OCI-M1 (cell line): ENCODE measurements at places on chromosomes 2 and 18.

- no peak for DNase-seq
Measured at GRCh38 chr2:8567469-8568260, 114.2 kb upstream of the ID2 start.

- no peak for DNase-seq
Measured at GRCh38 chr18:76005632-76006208, 489.3 kb downstream of the ZNF516 start.

GRCh38 chr18:53148123-53148522 is 808.1 kb downstream of the DCC start:
- DNase-seq, result no peak

- no peak for DNase-seq
Measured at GRCh38 chr2:150627526-150627925, 140.1 kb upstream of the RND3 start.

DNA sequence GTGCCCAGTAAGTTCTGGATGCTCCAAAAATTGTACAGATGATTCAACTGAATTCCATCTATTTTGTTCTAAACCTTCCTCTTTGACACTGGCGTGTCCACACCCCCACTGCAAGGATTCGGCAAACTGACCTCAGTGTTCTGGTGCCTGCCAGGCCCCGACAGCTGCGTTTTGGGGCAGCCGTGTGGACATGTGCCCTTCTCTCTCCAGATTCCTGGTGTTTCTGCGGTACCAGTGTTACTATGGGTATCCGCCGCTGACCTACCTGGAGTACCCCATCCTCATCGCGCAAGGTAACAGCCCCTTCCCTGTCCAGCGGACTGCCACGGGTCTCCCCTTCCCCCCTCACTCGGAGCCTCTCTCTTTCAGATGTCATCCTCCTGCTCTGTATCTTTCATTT is 5.0 kb downstream of the SLC66A3 start:
- DNase-seq, result no peak

GRCh38 chr2:136173126-136173525 is 55.2 kb upstream of the CXCR4 start:
- DNase-seq, result no peak

DNA sequence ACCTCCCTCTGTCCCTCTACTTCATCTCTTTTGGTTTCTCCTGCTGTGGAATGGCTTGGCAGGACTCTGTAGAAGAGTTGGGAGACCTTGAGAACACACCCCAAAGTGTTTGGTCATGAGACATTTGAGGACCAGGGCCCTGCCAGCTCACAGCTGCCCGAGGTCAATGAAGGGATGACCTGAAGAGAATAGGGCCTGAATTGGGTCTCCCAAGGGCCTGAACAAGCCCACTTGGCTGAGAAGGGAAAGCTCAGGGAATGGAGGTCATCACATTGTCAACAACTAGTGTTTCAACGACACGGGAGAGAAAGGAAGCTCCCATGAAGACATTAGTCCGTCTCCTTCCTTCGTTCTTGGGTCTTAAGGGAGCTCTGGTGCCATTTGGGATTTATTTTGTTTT is 52.8 kb downstream of the TTC32 start:
- DNase-seq, result no peak

DNA sequence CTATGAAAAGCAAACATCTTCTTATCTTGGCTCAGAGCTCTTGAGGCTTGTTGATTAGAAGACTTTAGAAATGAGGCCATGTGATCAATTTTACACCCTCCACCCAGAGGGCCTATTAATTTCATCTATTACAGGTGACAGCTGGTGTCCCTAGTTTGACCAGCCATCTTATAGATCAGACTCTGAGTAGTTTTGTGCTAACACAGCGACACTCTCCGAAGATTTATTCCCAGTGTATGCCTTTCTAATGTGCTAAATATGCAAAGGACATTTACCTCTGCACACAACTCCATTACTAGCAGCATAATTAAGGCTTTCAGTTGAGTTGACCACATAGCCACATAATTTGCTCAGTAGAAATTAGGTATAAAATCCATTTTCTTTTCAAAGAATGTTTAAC is 2.6 kb upstream of the RFX8 start:
- DNase-seq, result no peak

- no peak for DNase-seq
Measured at GRCh38 chr18:28078849-28079248, 98.1 kb downstream of the CDH2 start.

DNA sequence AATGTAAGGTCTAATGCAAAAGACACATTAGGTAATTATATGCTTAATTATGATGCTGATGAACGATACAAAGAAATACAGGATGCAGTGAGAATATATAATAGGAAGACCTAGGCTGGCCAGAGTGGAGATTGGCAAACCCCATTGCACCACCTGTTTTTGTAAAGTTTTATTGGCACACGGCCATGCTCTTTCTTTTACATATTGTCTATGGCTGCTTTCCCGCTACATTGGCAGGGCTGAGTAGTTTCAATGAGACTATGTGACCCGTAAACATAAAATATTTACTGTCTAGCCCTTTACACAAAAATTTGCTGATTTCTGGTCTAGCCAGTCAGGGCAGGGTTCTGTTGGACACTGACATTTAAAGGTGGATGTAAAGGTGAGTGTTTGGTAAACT is 5.4 kb downstream of the SEC11C start:
- no peak for DNase-seq

GRCh38 chr2:200461846-200462710 is 47.8 kb downstream of the KCTD18 start:
- no peak for DNase-seq

GRCh38 chr18:40243607-40244006 is 1711.4 kb upstream of the PIK3C3 start:
- no peak for DNase-seq
